Fibroblast of skin of left biceps (primary cell): ENCODE measurements at places on chromosomes 7 and 10.

DNA sequence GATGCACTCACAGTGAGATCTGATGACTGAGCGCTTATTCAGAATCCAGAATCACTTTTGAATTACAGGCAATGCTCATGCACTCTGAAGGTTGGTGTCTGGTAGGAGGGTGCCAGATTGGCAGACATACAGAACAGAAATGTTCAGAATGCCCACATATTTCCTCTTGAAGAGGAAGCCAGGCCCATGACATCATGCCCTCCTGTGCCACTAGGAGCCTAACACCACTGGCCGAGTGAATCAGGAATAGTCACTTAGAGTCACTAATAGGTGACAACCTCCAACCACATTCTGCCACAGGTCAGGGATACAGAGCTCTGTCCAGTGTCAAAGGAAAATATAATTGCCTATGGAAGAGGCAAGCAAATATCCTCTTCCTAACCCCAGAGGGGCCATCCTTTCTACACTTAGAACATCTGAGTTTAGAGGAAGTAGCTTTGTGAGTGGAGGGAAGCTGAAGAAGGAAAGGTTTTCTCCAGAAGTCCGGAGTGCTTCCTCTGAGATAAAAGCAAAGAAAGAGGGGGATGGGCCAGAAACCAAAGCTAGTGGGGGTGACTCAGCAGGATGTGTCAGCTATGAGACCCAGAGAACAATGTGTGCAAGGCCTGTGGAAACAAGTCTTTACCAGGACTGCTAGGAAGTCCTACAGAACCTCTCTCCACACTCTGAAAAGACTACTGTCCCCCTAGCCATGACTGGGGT lies 838.8 kb downstream of the GRID1 start:
- no peak for DNase-seq

GRCh38 chr10:73229567-73229966 lies 17.5 kb downstream of the DNAJC9 start:
- no peak for DNase-seq

DNA sequence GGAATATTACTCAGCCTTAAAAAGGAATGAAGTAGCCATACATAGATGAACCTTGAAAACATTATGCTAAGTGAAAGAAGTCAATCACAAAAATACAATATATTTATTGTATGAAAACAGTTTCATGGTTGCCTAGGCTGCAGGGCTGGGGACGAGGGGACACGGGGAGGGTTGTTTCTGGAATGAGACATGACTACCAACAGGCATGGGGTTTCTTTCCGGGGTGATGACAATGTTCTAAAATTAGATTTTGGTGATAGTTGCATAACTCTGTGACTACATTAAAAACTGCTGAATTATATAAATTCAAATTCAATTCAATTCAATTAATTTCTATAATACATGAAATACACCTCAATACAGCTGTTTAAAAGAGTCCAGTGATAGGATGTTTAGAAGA lies 88.0 kb downstream of the ARHGAP22 start:
- no peak for DNase-seq

DNA sequence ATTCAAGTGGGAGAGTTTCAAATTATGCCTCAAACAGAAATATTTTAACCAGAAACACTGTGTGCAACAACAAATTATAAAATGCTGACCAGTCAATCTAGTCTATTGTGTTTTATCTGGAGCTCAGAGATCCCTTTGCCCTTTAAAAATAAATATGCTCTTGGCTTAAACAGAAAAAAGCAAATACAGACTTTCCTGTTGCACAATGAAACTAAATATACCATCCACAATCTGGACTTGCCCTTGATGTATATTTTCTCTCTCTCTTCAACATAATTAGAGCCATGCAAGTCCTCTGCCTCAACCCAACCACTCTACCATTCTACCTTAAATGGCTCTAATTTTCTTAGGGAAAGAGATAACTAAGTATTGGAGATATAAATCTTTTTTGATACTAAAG lies 34.9 kb downstream of the ASAH2 start:
- DNase-seq, result no peak

GRCh38 chr7:47371317-47371716 lies 210.6 kb downstream of the TNS3 start:
- no peak for DNase-seq

DNA sequence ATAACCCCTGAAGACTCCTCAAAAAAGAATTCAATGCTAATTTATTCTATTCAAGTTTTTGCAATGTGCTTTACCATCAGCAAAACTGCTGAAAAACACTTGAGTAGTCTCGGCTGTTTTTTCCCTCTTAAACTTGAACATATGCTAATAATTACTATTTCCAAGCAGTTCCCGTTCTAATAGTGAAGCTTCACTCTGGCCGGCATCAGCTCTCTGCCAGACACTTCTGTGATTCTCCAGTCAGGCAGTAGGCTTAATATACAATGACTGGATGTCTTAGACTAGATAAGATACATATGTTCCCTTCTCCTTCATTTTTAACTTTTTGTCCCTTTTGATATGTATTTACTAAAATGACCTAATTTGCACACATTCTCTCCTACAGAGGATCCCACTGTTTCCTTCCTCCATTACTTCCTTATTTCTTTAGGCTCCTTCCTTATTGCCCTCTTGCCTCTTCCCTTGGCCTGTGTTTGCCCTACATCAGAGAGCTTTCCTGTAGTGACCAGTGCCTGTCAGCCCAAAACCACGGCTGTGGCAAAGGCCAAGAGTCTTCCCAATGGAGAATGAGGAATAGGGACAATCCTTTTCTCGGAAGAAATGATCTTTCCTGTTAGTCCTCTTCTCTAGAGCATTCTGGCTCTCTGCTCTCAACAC lies 23.5 kb downstream of the HEPACAM2 start:
- no peak for DNase-seq

DNA sequence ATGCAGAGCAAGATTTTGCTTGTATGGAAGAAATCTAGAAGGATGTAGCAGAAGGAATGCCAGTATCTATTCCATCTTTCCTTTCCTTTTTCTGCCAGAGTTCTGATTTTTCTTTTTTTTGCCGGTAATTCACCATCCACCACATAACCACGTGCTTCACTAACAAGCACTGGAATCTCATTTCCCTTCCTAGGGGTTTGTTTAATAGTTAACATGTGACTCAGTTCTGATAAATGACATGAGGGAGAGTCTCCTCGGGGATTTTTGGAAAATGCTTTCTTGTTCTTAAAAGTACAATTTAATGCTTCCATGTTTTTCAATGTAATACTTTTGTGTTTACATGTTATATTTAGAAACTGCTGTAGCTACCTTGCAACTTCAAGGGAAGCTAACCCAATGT lies 590.2 kb downstream of the SH2D4B start:
- no peak for DNase-seq

GRCh38 chr7:94530109-94530508 lies 20.5 kb downstream of the CASD1 start:
- no peak for DNase-seq

DNA sequence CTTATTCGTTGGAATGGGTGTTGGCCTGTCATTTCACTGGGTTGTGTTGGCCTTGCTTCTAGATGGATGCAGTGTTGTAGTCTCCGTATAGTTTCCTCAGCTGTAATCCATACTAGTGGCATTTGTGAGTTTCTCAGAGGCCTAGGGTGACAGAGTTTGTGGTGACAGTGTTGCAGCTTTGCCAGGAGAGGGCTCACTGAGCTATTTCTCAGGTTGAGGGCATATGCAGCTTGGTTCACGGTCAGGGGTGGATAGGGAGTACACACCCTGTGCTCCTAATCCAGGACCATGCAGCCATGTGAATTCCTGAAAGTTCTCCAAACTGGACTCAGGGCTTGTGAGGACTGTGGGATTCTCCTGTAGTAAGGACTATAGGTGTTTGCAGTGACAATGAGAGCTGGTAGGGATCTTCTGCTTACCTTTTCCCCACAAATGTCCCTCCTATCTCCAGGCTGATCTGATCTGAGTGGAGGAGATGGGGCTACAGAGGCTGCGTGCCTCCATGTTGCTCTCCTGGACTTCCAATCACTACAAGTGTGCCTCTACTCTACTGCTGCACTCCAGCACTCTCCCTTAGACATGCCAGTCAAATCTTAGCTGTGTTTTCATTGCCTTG lies 229.0 kb downstream of the STK31 start:
- no peak for DNase-seq
